ENCODE measurements at places on chromosomes 6 and 20.

GRCh38 chr6:47005486-47005885 lies 36.6 kb downstream of the ADGRF1 start:
- DNase-seq = no peak

- DNase-seq = no peak
Observed at GRCh38 chr20:64003960-64004725, 23.2 kb downstream of the PRPF6 start.

GRCh38 chr6:53910834-53911233 lies 116.0 kb downstream of the LRRC1 start:
- no peak for DNase-seq

DNA sequence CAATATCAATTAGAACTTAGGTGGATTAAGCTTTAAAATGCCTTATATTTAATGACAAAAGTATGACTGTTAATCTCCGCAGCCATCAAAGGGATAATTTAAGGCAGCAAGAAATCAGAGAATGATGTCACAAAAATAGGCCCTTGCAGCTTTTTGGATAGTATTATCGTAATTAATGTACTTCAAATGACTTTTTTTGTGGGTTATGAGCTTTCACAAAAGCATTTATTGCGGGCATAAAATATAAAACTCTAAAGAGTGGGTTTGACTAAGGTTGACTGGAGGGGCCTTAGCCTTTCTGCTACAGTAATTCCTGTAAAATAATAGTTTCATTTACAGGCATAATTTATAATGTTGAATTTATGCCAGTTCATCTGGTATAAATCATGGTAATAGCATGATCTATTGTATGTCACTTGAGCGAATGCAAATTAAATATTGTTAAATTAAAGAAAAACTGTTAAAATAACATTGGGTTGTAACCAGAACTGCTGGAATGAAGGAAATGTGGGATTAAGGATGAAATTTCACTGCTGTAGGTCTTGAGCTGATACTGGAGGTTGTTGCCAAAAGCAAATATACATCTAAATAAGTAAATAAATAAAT lies 78.5 kb upstream of the ZFP64 start:
- DNase-seq = no peak

DNA sequence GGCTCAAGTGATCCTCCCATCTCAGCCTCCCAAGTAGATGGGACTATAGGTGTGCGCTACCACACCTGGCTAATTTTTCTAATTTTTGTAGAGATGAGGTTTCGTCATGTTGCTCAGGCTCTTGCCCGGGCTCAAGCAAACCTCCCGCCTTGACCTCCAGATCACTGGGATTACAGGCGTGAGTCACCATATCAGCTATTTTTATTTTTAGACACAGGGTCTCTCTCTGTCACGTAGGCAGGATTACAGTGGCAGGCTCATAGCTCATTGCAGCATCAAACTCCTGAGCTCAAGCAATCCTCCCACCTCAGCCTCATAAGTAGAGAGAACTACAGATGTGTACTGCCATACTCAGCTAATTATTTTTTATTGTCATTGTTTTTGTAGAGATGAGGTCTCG lies 41.7 kb downstream of the SLC23A2 start:
- no peak for DNase-seq

DNA sequence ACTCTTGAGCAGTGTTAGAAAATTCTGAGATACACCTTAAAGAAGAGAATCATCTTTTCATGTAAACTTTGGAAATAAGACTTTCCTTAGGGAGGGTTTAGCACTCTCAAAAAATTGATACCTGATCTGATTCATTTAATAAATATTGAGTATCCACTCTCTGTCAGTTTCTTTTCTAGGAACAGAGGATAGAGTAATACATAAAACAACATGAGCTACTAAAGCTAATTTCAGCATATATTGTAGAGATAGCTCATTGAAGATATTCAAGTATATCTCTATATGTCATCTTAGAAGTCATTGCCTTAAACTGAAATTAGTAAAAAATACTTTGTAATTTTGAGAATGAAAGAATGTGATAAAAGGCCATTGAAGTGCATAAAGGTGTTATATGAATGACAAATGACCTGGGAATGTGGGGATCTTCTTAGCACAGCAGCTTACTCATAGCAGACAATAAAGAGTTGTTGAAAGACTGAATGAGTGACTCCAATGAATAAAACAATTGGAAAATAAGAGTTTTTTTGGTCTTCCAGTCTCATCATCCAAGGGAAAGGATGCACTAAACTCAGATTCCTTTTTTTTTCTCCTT lies 29.2 kb downstream of the RHAG start:
- no peak for DNase-seq

DNA sequence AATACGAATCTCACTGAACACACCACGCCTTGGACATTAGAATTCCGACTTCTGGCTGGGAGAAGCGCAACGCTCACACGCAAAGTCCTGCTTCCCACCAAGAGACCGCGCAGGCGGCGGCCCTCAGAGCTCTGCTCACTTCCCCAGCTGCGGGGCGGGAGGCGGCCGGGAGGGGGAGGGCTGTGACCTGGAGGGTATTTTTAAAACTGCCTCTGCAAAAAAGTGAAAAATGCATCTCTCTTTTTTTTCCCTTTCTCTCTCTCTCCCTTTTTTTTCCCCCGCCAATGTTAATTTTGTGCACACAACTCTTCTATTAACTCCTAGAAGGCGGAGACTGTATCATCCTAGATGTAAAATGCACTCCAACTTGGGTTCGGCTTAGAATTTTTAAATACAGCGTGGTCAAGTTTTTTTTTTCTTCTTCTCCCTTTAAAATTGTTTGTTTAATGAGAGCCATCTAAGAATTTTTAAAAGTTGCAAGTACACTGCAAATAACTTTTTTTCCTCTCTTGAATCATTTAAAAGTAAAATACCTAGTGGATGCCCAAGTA lies 66.4 kb downstream of the STX11 start:
- DNase-seq = no peak

- no peak for DNase-seq
Observed at GRCh38 chr6:38095054-38095453, 275.5 kb downstream of the ZFAND3 start.

DNA sequence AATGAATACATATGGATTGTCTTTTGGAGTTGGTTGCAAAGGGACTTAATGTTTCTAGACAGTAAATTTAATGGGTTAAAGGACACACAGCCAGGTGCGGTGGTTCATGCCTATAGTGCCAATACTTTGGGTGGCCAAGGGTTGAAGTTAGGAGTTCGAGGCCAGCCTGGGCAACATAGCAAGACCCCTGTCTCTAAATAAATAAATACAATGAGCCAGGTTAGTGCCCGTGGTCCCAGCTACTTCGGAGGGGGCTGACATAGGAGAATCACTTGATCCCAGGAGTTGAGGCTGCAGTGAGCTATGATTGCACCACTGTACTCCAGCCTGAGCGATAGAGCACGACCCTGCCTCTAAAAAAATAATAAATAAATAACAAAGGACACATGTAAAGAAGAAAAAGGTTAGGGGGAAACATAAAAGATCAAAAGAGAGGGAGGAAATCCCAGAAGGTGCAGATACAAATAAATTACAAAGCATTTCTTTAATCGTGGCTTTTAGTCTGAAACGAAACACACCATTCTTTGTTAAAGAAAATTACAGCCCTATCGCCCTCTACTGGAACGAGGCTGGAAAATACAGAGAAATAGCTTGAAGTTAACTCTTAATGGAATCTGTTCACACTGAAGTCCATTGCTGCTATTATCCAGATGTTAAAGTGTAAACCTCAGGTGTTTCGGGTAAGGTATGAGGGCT lies 42.6 kb upstream of the SCML4 start:
- DNase-seq = peak; percentile 44

DNA sequence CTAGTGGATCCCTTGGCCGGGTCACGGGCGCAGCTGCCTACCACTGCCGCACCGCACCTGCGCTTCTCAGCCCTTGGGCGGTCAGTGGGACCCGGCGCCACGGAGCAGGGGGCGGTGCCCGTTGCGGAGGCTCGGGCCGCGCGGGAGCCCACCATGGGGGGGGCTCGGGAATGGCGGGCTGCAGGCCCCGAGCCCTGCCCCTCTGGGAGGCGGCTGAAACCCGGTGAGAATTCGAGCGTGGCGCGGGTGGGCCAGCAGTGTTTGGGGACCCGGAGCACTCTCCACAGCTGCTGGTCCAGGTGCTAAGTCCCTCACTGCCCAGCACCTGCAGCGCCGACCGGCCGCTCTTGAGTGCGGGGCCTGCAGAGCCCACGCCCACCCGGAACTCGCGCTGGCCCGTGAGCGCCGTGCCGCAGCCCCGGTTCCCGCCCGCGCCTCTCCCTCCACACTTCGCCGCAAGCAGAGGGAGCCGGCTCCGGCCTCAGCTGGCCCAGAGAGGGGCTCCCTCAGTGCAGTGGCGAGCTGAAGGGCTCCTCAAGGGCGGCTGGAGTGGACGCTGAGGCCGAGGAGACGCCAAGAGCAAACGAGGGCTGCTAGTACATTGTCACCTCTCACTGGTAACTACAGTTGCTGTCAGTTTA lies 120.5 kb upstream of the TMEM170B start:
- no peak for DNase-seq

- no peak for DNase-seq
Observed at GRCh38 chr6:117137711-117138110, 127.6 kb upstream of the VGLL2 start.

DNA sequence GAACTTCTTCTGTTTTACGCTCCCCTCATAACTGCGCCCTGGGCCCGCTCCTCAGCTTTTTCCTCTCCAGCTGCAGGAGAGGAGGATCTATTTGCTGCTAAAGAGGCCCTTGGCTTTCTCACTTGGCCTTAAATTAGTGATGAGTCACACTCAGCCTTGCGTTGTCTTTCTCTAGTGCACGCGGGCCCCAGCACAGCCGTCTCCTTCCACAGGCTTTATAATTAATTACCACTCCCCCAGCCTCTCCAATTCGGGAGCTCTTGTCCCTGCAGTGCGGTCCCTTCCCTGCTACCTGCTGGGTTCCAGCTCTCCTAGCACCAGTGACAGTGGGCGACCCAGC lies 25.2 kb downstream of the PACSIN1 start:
- no peak for DNase-seq

- no peak for DNase-seq
Observed at GRCh38 chr6:166417285-166417691, 34.5 kb upstream of the MPC1 start.

- no peak for DNase-seq
Observed at GRCh38 chr6:81793821-81794475, 41.5 kb upstream of the TENT5A start.

DNA sequence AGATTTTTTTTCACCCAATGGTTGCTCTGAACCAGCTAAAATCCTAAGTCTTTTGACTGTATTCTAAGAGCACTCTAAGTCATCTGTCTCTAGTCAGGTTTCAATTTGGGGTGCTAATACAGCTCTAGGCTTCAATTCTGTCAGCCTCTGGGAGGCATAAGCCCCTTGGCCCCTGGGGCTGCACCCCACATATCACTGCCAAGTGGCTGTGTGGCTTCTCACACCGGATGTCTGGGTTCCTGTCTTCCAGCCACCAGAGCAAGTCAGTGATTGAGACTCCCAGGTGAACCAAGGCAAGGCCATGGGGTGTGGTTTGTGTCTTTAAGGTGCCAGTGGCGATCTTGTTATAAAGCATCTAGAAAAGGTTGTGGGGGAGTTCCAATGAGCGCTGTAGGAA lies 136.5 kb downstream of the TMEM242 start:
- no peak for DNase-seq

DNA sequence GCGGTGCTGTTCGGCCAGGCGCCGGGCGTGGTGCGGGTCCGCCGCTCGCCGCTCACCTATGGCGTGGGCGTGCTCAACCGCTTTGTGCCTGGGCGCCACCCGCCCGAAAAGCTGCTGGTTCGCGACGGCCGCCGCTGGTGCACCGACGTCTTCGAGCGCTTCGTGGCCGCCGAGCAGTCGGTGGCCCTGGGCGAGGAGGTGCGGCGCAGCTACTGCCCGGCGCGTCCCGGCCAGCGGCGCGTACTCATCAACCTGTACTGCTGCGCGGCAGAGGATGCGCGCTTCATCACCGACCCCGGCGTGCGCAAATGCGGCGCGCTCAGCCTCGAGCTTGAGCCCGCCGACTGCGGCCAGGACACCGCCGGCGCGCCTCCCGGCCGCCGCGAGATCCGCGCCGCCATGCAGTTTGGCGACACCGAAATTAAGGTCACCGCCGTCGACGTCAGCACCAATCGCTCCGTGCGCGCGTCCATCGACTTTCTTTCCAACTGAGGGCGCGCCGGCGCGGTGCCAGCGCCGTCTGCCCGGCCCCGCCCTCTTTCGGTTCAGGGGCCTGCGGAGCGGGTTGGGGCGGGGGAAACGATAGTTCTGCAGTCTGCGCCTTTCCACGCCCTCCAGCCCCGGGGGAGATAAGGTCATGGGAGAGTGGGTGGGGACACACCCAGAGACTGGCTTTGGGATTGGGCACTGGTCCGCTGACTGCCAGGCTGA lies 15.7 kb downstream of the ADISSP start:
- no peak for DNase-seq

DNA sequence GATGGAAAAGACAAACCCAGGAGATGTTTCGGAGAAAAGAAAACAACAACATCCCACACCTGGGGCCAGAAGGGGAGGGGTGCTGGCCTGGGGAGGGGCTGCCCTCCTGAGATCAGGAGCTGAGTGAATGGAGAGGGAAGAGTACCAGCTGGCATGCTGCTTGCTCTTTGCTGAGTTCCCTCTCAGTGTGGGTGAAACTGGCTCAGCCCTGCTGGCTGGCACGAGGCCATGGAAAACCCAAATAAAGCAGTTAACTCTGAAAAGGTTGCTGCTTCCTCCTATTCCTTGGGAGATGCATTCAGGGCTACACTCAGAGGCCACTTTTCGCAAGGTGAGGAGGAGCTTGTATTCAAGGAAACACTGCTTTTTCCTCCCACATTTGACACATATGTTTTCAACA lies 8.0 kb upstream of the KCNK16 start:
- no peak for DNase-seq

DNA sequence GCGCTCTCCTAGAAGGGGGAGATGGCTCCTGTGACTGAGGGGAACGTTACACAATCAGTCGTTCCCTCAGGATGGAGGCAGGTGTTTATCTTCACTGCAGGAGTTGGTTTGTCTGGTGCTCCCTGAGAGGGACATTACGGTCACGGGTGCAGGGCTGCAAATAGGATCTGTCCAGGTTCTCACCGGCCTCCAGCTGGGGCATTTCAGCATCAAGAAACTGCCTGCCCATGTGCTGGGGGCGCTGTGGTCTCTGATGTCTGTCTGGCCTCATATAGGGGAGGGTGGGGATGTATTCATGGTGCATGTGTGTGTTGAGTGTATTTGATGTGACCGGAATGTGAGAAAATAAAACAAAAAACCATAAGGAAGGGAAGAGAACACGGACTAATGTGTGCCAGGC lies 77.1 kb downstream of the TBC1D7 start:
- DNase-seq = no peak

- no peak for DNase-seq
Observed at GRCh38 chr6:45185403-45186251, 142.5 kb upstream of the RUNX2 start.

- no peak for DNase-seq
Observed at GRCh38 chr20:7361321-7361720, 578.9 kb downstream of the HAO1 start.

- no peak for DNase-seq
Observed at GRCh38 chr6:158255989-158256601, 56.2 kb upstream of the TULP4 start.

- DNase-seq = no peak
Observed at GRCh38 chr6:52144196-52145076, 41.7 kb upstream of the IL17A start.

- no peak for DNase-seq
Observed at GRCh38 chr6:84508981-84509380, 255.4 kb downstream of the TBX18 start.

GRCh38 chr6:6002005-6002847 lies 4.5 kb downstream of the NRN1 start:
- no peak for DNase-seq

Measured in NCI-H774 (cell line).